ENCODE measurements at places on chromosomes 5 and 9.
A peak's percentile ranks its signal among the peaks of the same experiment; 100 is the strongest.

DNA sequence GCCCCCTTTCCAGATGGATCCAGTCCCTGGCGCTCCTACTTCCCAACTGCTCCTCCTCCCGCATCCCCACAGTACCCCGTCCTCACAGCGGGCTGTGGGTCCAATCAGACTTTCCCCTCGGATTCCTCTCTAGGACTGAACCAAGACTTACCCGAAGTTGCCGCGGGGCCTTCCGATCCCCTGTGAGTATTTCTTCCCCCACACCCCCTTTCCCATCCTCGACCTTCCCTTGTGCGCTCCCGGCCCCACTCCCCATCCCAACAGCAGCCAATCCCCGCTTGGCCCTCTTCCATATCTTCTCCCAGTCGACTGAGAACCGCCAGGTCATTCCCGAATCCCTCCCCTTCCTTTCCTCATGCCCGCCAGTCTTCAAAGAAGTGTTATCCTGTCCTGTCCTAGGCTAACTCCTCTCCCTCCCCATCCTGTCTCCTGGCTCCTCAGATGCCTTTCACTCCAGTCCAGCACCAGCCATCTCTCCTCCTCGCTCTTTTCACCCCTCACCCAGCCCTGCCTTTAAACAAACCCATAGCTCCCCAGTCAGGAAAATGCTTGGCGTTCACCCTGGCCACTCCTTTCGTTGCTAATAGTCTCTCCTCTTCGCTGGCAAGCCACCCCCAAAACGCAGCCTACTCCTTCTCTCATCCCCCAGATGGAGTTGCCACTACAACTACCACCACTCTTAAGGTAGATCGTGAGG lies 646 bp downstream of the SWI5 start:
- no peak for DNase-seq

DNA sequence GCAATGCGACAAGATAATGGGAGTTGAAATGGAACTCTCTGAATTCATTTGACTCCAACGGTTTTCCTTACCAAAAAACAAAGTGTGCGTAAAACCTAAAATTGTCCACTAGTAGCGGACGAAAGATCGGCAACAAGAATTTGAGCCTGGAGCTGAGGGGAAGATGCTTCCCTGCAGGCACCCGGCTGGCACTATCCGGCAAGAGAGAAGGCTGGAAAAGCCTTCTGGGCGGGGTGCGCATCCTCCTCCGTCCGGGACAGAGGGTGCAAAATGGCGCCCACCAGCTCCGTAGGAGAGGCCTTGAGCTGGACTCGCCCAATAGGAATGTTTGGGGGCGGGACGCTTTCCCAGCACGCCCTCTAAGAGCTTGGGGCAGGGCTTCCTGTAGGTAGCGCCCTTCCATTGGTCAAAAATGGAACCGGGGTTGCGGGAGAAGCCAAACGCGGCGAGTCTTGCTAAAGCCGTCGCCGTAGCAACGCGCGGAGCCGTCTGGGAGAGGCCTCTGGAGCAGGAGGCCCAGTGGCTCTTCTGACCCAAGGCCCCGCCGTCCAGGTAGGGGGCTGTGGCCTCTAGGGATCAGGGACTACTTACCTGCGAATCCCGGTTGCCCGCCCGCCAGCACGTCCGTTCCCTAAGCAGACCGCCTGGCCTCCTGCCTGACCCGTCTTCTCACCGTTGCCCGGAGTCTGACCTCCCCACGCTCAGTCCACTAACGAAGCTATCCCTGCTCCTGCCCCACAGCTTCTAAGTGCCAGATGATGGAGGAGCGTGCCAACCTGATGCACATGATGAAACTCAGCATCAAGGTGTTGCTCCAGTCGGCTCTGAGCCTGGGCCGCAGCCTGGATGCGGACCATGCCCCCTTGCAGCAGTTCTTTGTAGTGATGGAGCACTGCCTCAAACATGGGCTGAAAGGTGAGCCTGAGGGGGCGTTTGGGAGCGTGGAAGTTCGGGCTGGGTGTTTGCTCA lies 9.2 kb downstream of the RUFY1 start:
- DNase-seq, result peak; percentile 63

- no peak for DNase-seq
Observed at GRCh38 chr5:159156426-159157238, 52.7 kb downstream of the RNF145 start.

DNA sequence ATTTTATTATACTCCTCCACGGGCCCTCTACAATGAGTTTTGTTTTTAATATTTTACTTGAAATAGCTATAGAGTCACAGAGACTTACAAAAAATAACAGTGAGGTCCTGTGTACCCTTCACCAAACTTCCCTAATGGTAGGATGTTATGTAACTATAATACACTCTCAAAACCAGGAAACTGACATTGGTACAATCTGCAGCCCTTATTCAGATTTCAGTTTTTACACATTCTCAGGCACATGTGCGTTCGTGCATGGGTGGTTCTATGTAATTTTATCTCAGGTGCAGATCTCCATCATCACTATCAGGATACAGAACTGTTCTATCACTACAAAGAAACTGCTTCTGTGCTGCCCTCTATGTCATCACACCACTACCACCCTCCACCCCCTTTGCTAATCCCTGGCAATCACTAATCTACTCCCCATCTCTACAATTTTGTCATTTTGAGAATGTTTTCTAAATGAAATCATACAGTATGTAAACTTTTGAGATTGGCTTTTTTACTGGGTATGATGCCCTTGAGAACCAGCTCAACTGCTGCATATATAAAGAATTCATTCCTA lies 16.4 kb downstream of the RAB14 start:
- DNase-seq, result no peak

- DNase-seq, result no peak
Observed at GRCh38 chr5:154352960-154353548, 92.7 kb upstream of the SAP30L start.

GRCh38 chr5:2393556-2393955 lies 357.9 kb downstream of the IRX2 start:
- DNase-seq, result no peak

DNA sequence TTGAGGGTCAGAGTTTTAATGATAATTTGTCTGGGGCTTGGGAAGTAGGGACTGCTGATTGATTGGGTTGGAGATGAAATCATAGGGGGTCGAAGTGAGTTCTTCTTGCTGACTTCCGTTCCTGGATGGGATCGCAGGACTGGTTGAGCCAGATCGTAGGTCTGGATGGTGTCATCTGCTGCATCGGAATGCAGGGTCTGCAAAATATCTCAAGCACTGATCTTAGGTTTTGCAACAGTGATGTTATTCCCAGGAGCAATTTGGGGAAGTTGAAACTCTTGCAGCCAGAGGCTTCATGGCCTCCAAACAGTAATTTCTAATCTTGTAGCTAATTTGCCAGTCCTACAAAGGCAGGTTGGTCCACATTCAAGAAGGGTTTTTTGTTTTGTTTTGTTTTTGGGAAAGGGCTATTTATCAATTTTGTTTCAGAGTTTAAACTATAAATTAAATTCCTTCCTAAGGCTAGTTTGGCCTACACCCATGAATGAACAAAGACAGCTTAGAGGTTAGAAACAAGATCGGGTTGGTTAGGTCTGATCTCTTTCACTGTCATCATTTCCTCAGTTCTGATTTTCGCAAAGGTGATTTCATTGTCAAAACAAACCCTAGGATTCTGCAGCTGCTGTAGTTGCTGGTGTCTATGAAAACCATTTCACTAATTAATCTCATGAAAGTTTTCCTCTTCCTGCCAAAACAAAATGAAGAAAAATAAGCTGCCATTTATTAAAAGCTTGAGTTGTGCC lies 388.0 kb downstream of the TMEM232 start:
- DNase-seq, result no peak

GRCh38 chr5:73531356-73531755 lies 33.1 kb downstream of the BTF3 start:
- no peak for DNase-seq

DNA sequence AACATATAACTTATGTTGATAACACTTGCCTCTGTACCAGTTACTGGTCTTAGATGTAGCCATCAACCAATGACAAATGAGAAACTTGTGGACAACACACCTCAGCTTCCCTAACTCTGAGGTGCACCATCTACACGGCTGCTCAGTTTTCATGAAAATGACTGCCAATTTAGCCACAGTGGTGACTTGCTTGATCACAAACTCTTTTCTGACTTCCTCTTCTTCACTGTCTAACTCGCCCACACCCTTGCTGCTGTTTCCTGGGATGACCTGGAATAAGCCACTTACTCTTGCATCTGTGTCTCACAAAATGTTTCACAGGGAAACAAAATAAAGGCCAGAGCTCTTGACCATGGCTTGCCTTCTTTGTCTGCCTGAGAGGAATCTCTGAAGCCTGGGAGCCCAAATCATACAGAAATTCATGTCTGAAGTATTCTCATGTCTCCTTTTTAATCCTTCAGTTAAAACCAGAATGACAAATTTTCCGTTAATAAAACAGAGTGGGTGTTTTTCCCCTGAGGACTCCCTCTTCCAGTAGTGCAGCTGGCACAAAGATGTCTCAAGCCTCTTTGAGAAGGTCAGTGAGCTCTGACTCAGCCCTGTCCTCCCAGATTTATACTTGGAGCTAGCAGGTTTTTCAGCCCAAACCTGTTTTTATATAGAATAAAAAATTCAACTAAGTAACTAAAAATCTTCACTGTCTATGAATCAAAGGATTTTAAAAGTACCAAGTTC lies 126.5 kb upstream of the PAM start:
- no peak for DNase-seq

DNA sequence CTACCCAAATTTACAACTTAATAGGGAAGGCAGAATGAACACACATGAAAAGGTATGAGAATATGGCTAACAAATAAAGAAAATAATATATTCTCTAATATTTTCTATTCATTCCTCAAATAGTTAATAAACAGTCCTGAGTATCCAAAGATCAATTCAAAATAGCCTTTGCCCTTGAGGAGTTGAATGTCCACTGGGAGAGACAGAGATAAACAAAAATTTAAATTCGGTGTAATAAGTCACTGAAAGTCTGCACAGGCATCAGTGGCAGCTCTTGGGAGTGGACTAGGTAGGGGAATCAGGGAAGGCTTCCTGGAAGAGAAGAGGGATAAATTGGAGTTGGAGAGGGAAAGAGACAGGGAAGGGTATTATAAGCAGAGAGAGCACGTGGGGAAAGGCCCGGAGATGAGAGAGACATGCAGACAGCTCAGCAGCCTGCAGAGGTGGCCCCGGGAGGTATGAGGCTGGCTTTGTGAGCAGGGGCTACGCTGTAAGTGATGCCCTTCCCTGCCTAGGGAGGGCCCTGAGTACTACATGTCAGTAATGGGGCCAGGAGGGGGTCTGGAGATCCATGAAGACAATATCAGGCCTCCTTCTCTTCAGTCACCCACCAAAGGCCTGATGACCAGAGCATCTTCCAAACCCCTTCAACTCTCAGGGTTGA lies 137.1 kb downstream of the PDE8B start:
- DNase-seq, result no peak

DNA sequence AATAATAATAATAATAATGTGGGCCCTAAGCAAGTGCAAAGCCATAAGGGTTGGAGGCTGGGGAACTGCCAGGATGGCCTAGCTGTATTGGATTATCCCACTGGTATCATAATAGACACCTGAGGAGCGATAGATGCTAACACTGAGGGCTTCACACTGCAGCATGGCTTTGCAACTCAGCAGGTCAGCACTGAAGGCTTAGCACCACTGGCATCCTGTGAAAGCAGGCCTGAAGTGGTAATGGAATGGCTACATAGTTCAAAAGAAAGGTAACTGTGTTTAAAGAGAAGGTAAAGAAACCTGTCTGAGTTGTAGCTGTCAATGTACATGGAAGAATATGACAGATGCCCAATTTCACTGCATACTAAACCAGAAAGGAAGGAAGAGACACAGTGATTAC lies 359.0 kb downstream of the OSTF1 start:
- DNase-seq, result no peak

DNA sequence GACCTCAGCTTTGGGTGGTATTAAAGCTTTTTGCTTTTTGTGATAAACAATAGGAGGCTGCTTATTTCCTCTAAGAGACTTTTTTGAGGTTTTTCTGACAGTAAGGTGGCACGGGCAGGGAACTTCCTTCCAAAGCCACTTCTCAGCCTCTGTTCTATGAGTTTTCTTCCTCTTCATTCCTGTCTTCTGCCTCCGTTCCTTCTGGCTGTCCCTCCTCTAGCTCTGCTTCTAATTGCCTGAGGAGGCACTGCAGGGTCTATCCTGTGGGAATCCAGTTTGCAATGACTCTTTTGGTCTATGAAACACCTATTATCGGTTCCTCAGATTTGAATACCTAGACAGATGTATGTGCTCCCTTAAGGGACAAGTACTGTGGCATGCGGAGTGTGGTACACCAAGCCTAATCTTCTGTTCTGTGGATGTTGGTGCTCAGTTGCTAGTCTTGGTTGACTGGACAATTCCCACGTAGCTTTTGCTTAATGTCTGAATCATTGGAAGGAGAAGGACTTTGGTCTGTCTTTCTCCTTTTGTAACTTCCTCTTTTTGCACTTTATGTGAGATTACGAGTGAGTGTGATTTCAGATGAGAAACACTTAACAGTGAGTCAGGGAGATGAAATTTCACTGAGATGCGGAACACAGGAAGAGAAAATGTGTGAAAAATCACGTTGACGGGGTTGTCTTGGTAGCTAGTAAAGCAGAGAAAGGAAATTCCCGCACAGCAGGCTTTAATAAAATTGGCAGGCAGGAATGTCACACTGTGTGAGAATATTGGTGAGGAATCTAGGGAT lies 305.2 kb downstream of the EFNA5 start:
- no peak for DNase-seq

DNA sequence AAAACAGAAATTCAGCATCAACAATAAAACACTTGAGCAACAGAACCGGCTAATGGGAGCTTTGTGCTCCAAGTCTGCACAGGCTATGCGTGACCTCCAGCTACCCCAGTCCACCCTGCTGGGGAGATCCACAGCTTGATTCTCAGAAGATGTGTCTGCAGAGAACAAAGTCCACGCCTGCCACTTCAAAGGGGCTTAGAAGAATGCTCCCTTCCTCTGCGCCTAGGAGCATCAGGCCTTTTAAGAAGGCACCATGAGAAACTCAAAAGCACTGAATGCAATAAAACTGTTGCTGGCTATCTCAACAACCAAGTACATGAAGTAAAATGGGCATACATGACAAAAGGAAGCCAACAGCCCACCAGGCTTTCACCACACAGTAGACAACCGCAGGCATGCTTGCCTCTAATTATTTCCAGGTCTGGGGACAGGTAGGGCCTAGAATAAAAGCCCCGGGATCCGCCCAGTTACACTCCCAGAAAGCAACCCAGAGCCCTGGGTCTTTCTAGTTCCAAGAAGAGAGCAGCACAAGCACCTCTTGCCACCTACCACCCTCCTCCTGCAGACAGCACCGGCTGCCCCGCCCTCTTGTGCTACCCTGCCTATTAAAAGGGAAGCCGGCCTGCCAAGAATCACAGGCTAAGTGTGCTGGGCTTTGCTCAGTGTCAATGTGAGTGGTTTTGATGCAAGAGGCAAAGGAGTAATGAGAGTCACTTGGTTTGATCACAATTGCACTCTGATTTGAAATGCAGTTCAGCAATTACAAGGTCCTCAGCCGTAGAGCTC lies 123.2 kb downstream of the SPOCK1 start:
- no peak for DNase-seq

Data from stimulated activated CD8-positive, alpha-beta memory T cell treated with anti-CD3 and anti-CD28 coated beads, Interleukin-7, amount 100 ng/mL, for 1 hour (primary cell).